Stimulated activated CD8-positive, alpha-beta memory T cell treated with anti-CD3 and anti-CD28 coated beads, Interleukin-7, amount 100 ng/mL, for 4 hours (primary cell): ENCODE measurements at places on chromosomes 3 and 15.

GRCh38 chr15:74835312-74835823, 7.6 kb downstream of the ULK3 start:
- no peak for DNase-seq

GRCh38 chr3:127534161-127534451, 56.4 kb downstream of the TPRA1 start:
- no peak for DNase-seq

DNA sequence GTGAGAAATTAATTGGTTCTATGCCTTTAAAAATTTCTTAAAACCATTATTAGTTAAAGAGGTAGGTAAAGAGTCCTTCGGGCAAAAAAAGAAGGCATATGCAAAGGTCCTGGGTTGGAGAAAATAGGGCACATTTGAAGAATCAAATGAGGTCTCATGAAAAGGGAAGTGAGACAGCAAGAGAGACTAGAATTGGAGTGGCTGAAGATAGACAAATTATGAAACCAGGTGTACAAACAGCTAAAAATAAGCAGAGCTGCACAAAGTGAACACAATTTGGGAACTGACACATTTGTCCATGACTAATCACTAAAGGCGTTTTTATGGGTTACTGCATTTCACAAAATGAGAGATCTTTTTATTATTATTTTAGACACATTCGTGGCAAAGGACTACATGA, 581.2 kb downstream of the PYDC2 start:
- no peak for DNase-seq

DNA sequence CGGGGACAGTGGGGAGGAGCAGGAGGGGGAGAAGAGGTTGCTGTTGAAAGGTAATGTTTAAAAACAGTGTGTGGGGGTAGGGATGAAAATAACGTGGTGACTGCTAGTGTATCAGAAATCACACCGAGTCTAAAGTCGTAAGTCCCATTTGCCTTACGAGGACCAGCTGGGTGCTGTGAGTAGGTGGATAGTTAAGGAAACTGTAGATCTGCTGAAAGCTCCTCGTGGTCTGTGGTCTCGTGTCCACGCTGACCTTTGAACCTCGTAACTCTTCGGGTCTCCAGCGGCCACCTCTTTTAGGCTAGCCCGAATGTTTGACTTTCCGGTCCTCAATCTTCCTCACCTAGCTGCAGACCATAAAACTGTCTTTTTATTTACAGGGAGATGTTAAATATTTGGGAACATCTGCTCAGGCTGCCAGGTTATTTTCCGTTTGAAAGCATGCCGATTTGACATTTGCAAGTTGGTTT, 29.3 kb upstream of the ST3GAL6 start:
- no peak for DNase-seq

DNA sequence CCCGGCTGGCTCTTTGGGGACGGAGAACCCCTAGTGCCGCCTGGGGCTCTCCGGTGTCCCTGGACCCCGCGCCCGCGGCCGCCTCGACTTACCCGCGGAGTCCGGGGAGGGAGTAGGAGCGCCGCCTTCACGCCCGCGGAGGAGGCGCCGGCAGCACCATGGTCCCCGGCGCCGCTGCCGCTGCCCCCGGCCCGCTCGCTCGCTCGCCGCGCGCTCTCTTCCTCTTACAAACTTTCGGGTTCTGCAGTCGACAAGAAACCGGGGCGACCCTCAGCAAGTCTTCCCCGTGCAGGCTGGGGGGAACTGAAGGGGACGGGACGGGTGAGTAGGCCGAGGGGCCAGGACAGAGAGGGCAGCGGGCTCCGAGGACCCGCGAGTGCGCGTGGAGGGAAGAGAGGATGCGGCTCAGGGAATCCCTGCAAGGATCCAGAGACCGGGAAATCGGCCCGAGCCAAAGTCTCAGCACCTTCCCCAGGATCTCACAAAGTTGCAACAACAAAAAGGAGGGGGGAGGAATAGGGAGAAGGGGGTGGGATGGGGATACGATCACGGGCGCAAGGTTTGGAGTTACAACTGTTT, 2.0 kb downstream of the FOXP1 start:
- DNase-seq = peak; percentile 24

DNA sequence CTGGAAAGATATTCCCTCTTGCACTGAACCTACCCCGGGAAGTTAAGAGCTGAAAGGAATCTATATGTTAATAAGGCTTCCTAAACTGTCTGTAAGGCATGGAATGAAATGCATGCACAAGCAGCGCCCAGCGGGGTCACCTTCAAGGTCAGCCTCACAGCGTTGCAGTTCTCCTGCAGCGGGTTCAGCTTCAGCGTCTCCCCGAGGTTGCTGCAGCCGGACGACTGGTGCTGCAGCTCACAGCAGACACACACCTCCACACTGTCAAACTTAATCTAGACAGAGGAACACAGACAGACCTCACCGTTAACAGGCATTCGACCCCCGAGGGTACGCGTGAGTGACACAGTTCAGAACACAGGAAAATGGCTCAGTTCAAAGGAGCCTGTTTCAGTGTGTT, 73.3 kb downstream of the NSMCE3 start:
- DNase-seq = no peak

DNA sequence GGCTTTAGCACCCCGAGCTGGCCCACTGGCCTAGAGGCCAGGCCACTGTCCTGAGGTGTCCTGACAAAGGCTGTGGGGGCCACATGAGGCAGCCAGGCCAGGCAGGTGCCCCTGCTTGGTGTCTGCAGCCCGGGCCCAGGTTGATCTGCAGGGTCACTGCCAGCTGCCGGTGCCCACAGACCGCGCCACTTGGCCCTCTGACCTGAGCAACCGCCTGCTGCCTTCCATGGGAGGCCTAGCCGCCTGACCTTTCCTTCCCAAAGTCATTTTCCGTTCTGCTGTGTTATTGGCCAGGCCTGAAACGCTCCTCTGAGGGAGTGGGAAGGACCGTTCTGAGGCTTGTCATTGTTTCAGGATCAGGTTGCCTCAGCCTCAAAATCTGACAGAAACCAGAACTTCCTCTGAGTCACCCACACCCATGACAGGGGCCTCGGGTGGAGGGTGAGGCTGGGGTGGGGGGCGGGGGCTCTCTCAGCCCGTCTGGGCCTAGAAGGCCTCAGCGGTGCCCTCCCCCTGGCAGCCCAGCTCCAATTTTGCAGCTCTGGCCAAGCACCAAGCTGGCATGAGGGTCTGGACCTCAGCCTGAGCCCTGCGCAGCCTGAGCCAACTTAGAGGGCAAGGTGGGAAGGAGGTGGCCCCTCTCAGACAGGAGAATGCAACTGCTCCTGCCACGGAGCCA, 140.7 kb upstream of the MEF2A start:
- DNase-seq = peak; percentile 36

DNA sequence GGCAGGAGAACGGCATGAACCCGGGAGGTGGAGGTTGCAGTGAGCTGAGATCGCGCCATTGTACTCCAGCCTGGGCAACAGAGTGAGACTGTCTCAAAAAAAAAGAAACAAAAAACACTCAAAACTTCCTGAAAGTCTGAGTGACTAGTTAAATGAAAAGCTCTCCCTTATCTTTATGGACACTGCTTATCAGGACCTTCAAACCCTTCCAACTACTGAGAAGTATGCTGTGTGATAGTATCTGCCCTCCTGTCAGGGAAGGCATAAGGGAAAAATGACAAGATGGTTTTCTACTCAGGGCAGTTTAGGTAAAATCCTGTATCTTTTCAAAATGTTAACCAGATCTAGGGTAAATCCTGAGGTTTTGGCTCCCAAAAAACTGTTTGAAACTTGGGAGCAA, 21.8 kb downstream of the EMC7 start:
- DNase-seq = no peak

- peak; percentile 76 for DNase-seq
These were observed 1.9 kb downstream of the KLF13 start for GRCh38 chr15:31328428-31328968.

GRCh38 chr15:89761929-89762328, 10.9 kb upstream of the MESP1 start:
- no peak for DNase-seq

GRCh38 chr3:127600749-127601456, 2.7 kb downstream of the MCM2 start:
- no peak for DNase-seq

DNA sequence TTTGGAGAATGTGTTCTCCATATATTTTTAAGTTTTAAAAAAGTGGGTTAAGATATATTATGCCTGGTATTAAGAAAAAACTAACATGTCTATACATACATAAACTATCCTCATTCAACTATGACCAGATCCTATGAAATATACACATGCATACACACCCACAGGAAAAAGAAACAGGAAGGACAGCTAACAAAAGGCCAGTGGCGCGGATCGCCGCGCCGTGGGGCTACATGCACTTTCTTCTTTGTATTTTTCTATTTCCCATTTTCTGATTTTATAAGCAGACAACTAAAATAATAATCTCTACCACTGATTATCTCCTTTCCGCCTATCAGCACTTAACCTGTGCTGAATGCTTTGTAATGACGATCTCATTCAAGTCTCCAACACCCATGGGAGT, 160.1 kb downstream of the OR4M2 start:
- no peak for DNase-seq

GRCh38 chr15:90950676-90951075, 4.0 kb upstream of the RCCD1 start:
- no peak for DNase-seq

DNA sequence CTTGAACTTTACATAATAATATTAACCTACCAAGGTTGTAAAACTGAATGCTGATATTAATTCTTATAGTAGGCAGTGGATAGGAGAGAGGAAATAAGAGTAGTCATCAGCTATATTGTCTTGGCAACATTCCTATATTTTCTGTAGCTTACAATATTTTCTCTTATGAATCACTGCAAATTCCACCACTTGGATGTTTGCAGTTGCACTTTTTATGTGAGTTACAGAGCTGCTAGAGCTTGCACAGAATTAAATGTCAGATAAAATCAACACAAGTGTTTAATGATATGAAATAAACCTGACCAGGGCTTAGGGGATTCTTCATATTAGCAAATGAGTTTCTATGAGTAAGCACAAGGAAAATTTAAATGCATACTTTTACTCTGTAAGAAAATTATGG, 1710.1 kb downstream of the SI start:
- DNase-seq = no peak

GRCh38 chr3:120027226-120027625, 67.0 kb downstream of the GSK3B start:
- DNase-seq = no peak

GRCh38 chr15:42404461-42405235, 45.3 kb downstream of the CAPN3 start:
- DNase-seq = no peak

GRCh38 chr15:96328181-96328876, 2.2 kb upstream of the NR2F2 start:
- DNase-seq = no peak

DNA sequence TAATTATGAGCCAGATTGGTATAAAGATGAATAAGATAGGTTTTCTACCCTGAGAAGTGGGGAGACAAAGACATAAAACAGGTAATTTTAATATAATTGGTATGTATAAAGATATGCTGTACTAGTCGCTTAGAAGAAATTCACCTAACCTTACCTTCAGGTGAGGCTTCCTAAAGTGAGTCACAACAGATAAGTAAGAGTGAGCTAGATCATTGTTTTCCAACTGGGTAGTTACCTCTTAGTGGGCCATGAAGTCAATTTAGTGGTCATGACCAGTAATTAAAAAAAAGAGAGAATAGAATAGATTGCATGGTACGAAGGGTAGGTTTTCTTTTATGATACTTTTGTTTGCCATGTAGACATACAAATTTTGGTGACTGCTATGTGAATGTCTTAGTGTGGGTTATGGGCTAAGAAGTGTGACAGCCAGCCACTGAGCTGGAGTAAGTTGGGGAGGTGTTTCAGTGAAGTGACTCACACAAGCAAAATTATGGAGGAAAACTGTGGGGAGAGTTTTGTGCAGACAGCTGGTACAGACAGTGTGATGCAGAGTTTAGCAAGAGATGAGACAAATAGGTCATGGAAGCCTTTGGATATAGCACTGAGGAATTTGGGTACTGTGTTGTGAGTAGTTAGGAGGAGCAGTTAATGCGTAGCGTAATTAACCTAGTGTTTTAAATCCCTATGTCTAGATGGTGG, 8.2 kb downstream of the TRNT1 start:
- no peak for DNase-seq

- no peak for DNase-seq
These were observed 133.5 kb upstream of the SGO1 start for GRCh38 chr3:20319551-20319950.

DNA sequence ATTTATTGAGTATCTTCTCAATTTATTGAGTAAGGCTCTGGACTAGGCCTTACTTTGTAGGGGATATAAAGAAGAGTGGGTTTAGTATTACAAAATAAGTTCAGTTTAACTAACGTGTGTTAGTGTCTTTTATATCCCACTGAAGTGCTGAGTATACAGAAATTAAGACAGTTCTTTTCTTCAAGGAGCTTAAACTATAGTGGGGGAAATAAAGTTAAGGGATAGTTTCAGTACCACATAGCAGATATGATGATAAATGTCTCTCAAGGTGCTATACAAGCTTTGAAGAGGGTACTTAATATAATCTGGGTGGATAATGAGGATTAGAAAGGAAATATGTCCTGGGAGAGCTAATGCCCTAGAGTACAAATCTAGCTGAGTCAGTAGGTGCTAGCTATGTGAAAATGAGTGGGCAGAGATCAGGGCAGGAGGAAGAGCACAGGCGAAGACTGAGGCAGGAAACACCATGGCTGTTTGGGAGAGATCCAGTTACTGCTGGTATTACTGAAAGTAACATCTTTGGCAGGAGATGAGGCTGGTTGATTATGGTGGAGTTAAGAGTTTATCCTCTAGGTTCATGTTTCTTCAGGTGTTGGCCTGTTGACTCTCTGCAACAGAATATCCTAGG, 46.0 kb downstream of the TEX9 start:
- no peak for DNase-seq

- DNase-seq = no peak
These were observed 10.6 kb upstream of the P3H2 start for GRCh38 chr3:190131329-190131728.

GRCh38 chr3:377158-377561, 180.6 kb downstream of the CHL1 start:
- DNase-seq = no peak

DNA sequence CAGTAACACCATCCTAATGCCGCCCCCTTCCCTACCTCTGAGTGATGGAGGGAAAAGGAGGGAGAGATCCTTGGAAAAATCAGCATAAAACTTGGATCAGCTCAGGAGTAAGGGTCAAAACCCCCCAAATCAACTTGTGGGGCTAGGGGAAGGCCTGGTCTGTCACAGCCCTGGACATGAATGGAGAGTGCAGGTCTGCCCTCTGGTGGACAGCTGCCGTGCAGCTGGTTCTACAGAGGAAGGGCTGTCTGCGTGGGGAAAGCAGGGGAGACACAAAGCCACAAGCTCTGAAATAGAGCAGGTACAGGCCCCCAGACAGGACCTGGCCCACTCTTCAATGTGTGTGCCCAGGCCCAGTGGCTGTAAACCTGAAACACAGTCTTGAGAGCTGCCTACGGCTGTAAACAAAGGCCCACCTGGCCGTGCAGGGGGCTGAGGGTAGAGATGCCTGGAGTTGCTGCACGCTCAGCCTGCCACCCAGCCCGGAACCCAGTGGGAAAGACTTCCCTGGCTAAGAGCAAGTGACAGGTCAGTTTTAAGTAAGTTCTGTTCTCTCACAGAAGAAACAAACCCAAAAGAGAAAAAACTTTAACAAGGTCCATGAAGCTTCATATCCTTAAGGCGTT, 16.4 kb downstream of the CLK3 start:
- DNase-seq = peak; percentile 31

- DNase-seq = no peak
These were observed 359.4 kb downstream of the FEZF2 start for GRCh38 chr3:62013951-62014350.
